ENCODE measurements at places on chromosomes 3 and 15.
A peak's percentile ranks its signal among the peaks of the same experiment; 100 is the strongest.

GRCh38 chr3:16060945-16061344, 113.5 kb upstream of the GALNT15 start:
- H3K36me3 ChIP-seq: no peaks in the 10 kb centered on the region
- H3K27ac ChIP-seq: no peak overlapping the region
- no peaks in the 10 kb centered on the region for H3K4me1 ChIP-seq
- H3K4me3 ChIP-seq: no peak overlapping the region
- DNase-seq: no peak
- peaks cover 32% of the 10 kb centered on the region for H3K27me3 ChIP-seq

DNA sequence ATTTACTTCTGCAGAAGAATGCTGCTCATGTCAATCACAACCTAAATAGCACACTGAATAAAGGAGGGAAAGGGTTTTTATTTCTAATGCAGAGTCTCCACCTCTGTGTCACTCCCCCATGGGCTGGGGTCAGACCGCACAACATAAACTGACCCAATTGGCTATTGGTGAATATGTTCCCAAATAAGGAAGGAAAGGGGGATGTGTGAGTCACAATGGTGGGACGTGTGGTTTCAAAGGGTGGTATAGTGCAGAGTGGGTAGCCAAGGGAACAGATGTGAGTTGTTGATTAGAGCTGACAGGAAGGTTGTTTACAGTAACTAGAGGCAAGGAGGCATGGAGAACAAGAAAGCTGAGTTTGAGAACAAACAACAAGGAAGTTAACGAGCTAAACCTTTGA, 491.8 kb downstream of the ZPLD1 start:
- H3K36me3 ChIP-seq: no peaks in the 10 kb centered on the region
- no peak for DNase-seq
- no peaks in the 10 kb centered on the region for H3K27me3 ChIP-seq
- H3K4me3 ChIP-seq: no peak overlapping the region

- peaks cover 27% of the 10 kb centered on the region for H3K4me1 ChIP-seq
- H3K36me3 ChIP-seq: peaks cover 16% of the 10 kb centered on the region
- H3K27me3 ChIP-seq: no peaks in the 10 kb centered on the region
- no peak overlapping the region for H3K4me3 ChIP-seq
- peak overlapping the region; percentile 63 for H3K27ac ChIP-seq
Measured at GRCh38 chr3:4751502-4752101, 227.6 kb upstream of the BHLHE40 start.

- H3K27me3 ChIP-seq: no peaks in the 10 kb centered on the region
- peaks cover 21% of the 10 kb centered on the region for H3K36me3 ChIP-seq
- H3K27ac ChIP-seq: peak overlapping the region; percentile 96
- H3K4me1 ChIP-seq: peaks cover 60% of the 10 kb centered on the region
- no peak overlapping the region for H3K4me3 ChIP-seq
Measured at GRCh38 chr3:157132936-157133335, 27.0 kb downstream of the CCNL1 start.

GRCh38 chr3:183775781-183776180, 49.6 kb downstream of the MAP6D1 start:
- H3K36me3 ChIP-seq: peaks cover 57% of the 10 kb centered on the region
- no peak overlapping the region for H3K4me3 ChIP-seq
- H3K27ac ChIP-seq: no peak overlapping the region
- no peaks in the 10 kb centered on the region for H3K4me1 ChIP-seq
- H3K27me3 ChIP-seq: no peaks in the 10 kb centered on the region

DNA sequence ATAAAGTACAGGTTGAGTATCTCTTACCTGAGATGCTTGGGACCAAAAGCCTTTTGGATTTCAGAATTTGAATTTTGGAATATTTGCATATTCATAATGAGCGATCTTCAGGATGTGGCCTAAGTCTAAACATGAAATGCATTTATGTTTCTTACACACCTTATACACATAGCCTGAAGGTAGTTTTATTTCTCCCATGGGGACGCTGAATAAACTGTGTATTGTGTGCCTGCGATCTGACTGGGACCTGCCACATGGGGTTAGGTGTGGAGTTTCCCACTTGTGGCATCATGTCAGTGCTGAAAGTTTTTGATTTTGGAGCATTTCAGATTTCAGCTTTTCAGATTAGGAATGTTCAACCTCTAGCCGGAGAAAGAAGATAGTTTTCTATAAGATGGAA, 35.5 kb downstream of the UBE2E2 start:
- no peaks in the 10 kb centered on the region for H3K36me3 ChIP-seq
- H3K27me3 ChIP-seq: no peaks in the 10 kb centered on the region
- H3K4me3 ChIP-seq: no peak overlapping the region
- DNase-seq: no peak
- H3K4me1 ChIP-seq: no peaks in the 10 kb centered on the region

- peaks cover 4% of the 10 kb centered on the region for H3K4me1 ChIP-seq
- DNase-seq: peak; percentile 5
- no peaks in the 10 kb centered on the region for H3K27me3 ChIP-seq
- H3K4me3 ChIP-seq: no peak overlapping the region
- no peak overlapping the region for H3K27ac ChIP-seq
- peaks cover 11% of the 10 kb centered on the region for H3K36me3 ChIP-seq
Measured at GRCh38 chr3:66253790-66254620, 33.2 kb downstream of the SLC25A26 start.

GRCh38 chr3:134453631-134454030, 32.2 kb downstream of the ANAPC13 start:
- peaks cover 33% of the 10 kb centered on the region for H3K27me3 ChIP-seq
- no peaks in the 10 kb centered on the region for H3K36me3 ChIP-seq
- DNase-seq: no peak
- H3K27ac ChIP-seq: no peak overlapping the region
- H3K4me1 ChIP-seq: no peaks in the 10 kb centered on the region

GRCh38 chr3:152315623-152316022, 46.9 kb downstream of the MBNL1 start:
- peak overlapping the region; percentile 43 for H3K4me3 ChIP-seq
- H3K36me3 ChIP-seq: peaks cover 77% of the 10 kb centered on the region
- H3K27me3 ChIP-seq: no peaks in the 10 kb centered on the region
- H3K4me1 ChIP-seq: peaks cover 69% of the 10 kb centered on the region
- no peak for DNase-seq

DNA sequence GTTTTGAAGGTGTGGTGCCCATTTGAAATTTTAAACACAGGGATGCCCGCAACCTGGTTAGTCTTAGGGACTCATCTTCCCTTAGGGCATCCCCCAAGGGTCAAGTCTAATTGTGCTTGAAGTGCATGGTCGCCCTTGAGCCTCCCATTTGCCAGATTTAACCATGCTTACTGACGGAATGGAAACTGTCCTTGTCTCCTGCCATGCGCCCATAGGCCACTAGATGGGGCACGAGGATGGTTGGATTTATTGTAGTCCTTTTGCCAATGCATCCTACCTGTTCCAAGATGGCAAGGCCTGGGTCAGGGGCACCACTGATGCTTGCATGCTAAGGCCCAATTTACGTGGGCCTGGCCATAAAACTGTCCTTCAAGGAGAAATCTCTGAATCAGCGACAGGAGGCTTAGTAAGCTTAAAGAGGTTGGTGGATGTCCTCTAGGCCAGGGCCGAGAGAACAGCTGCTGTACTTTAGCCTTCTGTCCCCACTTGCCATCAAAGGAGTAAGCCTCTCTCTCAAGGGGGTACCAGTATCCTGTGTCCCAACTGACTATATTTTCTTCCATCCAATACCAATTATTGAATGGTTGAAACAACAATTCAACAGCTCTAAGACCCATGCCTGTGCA, 355.4 kb downstream of the OTOL1 start:
- H3K4me1 ChIP-seq: no peaks in the 10 kb centered on the region
- peaks cover 2% of the 10 kb centered on the region for H3K36me3 ChIP-seq
- H3K27ac ChIP-seq: no peak overlapping the region
- DNase-seq: no peak
- no peak overlapping the region for H3K4me3 ChIP-seq
- H3K27me3 ChIP-seq: no peaks in the 10 kb centered on the region

- no peak overlapping the region for H3K27ac ChIP-seq
- H3K27me3 ChIP-seq: no peaks in the 10 kb centered on the region
- no peak overlapping the region for H3K4me3 ChIP-seq
Measured at GRCh38 chr15:98126326-98127085, 166.0 kb downstream of the ARRDC4 start.

DNA sequence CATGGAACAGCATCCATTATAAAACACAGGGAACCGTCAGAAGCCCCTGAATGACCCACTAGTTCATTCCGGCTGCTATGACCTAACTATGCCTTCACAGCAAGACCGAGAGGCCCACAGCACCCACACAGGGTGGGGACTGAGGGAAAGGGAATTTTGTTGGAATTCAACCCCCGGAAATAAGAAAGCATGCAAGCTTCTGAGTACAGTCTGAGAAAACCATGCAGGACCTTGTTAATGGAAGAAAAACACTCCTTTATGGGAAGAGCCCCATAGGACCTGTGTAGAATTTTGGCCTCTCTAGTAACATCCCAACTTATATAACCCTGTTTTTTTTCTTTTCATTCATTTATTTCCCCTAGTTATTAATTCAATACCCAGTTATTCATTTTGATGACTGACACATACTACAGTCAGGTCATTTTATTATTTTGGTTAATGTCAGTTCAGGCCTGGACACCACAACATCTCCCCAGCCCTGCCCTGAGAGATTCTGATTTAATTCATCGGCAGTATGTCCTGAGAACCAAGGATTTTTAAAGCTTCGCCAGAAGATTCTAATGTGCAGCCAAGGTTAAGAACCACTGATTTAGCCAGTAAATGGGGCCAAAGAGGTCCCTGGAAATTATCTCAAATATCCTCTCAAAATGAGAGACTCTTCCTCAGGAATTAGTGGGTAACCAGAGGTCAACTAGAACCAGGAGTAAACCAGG, 231.6 kb upstream of the GOLGA6L4 start:
- H3K36me3 ChIP-seq: no peaks in the 10 kb centered on the region
- no peaks in the 10 kb centered on the region for H3K27me3 ChIP-seq
- H3K4me1 ChIP-seq: no peaks in the 10 kb centered on the region

DNA sequence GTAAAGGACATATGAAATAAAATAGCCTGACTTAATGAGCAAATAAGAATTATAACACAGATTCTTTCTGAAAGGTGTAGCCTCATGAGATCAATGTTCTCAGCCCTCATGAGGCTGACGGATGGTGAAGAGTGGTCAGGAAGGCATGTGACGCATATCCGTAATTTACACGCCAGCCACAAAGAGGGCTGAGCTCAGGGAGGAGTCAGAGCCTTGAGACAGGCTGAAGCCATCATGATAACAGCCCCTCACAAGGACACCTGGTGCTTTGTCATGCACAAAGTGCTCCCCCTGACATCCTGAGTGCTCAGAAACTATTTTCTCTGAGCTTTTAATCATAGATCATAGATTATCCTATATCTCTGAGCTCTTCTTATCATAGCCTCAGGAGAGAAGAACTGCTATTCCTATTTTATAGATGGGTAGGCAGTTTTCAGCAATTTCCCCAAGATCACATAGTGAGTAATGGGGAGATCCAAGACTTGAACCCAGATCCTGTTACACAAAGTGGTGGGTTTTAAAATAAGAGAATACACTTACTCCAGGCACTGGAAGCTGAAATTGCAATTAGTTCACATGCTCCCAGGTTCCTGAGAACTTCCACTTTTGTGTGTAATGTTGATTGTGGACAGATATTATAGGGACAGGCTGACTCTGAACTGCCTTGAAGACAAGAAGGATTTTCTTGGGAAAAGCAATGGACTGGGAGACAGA, 267.1 kb downstream of the RPLP1 start:
- DNase-seq: peak; percentile 71
- peaks cover 68% of the 10 kb centered on the region for H3K4me1 ChIP-seq
- no peaks in the 10 kb centered on the region for H3K27me3 ChIP-seq
- peak overlapping the region; percentile 85 for H3K4me3 ChIP-seq

GRCh38 chr3:45677841-45678240, 11.4 kb upstream of the SACM1L start:
- peaks cover 14% of the 10 kb centered on the region for H3K4me1 ChIP-seq
- peaks cover 16% of the 10 kb centered on the region for H3K36me3 ChIP-seq
- H3K27ac ChIP-seq: peak overlapping the region; percentile 95
- no peaks in the 10 kb centered on the region for H3K27me3 ChIP-seq
- no peak for DNase-seq

DNA sequence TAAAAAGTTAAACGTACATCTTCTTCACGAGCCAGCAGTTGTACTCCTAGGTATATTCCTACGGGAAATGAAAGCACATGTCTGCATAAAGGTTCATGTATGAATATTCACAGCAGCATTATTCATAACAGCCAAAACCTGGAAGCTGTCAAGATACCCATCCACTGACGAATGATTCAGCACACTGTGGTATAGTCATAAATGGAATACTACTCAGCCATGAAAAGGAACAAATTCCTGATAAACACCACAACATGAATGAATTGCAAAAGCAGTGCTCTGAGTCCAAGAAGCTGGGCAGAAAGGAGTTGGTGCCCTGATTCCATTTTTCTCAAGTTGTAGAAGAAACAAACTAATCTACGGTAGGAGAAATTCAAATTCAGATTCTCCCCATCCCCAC, 3.9 kb downstream of the TMEM43 start:
- DNase-seq: no peak
- H3K27me3 ChIP-seq: no peaks in the 10 kb centered on the region
- peaks cover 34% of the 10 kb centered on the region for H3K4me1 ChIP-seq
- H3K27ac ChIP-seq: peak overlapping the region; percentile 76
- H3K4me3 ChIP-seq: no peak overlapping the region

- no peak for DNase-seq
- peaks cover 8% of the 10 kb centered on the region for H3K4me1 ChIP-seq
- H3K27ac ChIP-seq: no peak overlapping the region
- peaks cover 53% of the 10 kb centered on the region for H3K27me3 ChIP-seq
- peaks cover 4% of the 10 kb centered on the region for H3K36me3 ChIP-seq
Measured at GRCh38 chr3:68007621-68008226, 353.3 kb upstream of the SUCLG2 start.

GRCh38 chr3:108334701-108335100, 38.4 kb downstream of the HHLA2 start:
- no peaks in the 10 kb centered on the region for H3K4me1 ChIP-seq
- H3K36me3 ChIP-seq: no peaks in the 10 kb centered on the region
- H3K4me3 ChIP-seq: no peak overlapping the region
- no peaks in the 10 kb centered on the region for H3K27me3 ChIP-seq

DNA sequence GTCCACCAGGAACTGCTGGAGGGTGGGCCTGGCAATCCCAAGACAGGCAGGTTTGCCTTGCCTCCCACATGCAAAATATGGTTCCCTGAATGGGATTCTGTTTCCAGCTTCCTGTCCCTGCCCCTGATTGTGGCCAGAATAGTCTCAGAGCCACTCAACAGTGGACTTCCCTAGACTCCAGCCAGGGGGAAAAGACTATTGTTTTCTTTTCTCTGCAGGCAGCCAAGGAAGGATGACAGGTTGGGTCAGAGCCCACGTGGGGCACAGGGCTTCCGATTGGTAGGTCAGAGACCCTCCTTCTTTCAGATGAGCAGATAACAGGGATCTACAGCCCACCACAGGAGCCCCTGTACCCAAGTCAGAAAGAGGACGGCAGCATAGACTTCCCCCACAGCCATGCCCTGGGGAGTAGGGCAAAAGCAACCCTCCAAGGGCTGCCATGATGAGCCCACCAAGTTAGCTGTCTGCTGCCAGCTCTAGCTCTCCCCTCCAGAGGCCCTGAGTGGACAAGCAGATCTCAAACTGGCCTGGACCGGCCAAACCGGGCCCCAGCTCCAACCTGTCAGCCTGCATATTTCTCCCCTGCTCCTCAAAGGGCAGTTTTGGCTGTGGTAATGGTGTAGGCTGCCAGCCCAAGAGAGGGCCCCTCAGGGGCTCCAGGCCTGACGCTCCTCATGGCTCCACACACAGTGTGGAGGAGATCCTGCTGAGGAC, 6.4 kb downstream of the TLR9 start:
- no peaks in the 10 kb centered on the region for H3K27me3 ChIP-seq
- DNase-seq: no peak
- peaks cover 25% of the 10 kb centered on the region for H3K36me3 ChIP-seq
- peak overlapping the region; percentile 94 for H3K27ac ChIP-seq
- H3K4me1 ChIP-seq: peaks cover 51% of the 10 kb centered on the region
